ENCODE measurements at places on chromosomes 3 and 15.

GRCh38 chr3:126124148-126124868 lies 40.4 kb upstream of the SLC41A3 start:
- no peak for ATAC-seq

- ATAC-seq, result no peak
These were observed 69.7 kb downstream of the PCOLCE2 start for GRCh38 chr3:142819179-142819578.

DNA sequence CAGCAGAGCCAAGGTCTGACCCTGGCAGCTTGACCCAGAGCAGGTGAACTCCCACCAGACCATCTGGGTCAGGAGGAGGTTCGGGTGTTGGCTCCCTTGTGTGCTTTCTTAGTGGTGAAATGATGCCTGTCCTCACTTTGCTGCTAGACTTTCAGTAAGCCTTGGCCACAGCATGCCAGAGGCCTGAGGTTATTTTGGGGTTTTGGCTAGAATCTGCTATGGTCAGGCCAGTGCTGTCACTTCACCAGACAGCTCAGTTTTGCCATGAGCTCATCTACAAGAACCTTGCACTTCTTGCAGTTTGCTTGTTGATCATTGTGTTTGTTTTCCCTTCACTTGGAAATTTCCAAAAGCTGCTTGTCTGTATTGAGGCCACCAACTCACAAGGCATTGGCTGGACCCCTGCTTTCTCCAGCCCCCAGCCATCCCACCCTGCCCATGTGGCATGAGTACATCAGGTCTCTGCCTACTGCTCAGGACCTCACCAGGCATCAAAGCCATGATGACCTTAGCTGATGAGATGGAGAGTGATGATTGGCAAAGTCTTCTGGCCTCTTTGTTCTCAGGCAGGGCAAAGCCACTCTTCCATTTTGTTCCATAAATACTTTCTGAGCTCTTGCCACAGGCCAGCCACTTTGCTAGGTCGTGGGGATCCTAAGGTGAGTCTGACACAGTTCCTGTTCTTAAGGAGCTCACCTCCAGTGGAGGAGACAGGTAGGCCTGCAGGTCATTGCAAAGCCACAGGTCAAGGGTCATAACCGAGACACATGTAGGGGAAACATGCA lies 122.6 kb downstream of the ARNT2 start:
- ATAC-seq, result no peak

DNA sequence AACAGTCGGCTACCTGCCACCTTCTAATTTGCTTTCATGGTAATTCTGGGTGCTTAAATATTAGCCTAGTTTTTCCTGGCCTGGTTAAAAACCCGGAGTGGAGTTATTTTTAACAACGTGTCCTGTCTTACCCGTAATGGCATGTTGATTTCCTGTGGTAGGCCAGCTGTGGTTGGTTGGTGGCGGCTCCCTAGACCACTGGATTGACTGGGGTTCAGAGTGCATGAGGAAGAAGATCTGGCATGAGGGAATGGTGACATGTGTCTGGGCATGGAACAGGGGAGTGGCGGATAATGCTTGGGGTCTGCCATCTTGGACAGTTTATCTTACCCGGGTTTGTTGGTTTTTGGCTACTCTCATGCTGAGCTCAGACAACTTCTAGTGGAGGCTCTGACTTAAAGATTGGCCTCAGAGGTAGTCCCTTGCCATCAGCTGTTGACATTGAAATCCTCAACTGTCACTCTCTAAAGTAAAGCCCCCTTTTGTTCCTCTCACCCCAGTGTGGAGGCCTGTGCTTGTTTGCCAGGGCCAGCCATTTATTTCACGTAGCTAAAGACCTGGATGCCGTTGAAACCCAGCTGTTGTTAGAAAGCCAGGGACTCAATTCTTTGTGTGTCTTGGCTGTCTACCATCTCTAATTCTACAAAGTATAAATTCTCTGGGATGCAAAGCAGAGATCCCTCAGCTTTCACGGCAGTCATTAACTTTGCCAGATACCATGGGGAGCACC lies 81.6 kb downstream of the DNASE1L3 start:
- no peak for ATAC-seq

GRCh38 chr3:43485931-43486330 lies 135.9 kb downstream of the ANO10 start:
- no peak for ATAC-seq

- ATAC-seq, result no peak
These were observed 3.3 kb downstream of the WDR49 start for GRCh38 chr3:167650459-167650858.

DNA sequence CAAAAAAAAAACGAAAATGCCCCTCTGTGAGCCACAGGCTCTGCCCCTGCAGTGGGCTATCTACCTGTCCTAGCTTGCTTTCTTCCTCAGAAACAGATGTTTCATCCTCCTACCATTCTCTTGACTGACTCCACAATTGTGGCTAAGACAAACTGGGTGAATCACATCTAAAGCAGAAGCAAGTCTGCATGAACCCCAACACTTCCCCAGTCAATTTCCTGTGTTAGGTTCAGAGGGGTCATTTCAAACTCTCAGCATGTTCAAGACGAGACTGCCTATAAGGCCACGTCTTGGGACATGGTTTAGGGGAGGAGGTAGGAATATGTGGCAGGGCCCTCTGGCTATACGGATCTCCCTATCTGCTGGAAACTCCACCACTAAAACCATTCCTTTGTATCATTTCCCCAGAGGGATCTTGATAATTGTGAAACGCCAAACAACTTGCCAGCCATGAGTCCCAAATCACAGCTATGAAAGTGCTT lies 28.6 kb upstream of the ANKDD1A start:
- ATAC-seq, result peak; percentile 31

DNA sequence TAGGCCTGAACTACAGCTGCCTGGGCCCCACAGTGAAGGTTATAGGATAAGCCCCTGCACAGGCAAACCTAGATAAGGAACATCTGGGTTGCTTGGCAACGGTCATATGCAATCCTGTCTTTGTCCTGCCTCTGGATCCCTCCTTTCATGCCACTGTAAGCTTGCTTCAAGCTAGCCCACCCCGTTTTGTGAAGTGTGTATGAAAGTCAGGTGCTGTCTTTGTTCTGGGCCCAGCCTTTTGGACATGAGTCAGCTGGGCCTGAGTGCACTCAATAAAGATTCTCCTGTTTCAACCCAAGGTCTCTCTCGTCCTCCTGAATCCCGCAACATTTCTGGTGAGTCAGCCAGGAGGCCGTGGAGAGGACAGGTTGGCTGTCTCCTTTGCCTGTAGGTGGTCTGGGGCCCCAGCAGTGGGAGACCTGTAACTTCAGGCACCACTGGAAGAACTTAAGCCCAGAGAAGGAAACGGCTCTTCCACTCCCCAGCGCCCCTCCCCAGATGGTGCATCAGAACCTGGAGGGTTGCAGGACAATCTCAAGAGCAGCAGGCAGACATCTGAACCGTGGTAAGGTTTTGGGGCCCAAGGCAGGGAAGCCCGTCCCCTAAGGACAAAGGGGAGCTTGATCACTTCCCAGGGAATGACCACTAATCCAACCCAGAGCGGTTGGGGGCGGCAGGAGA lies 8.3 kb upstream of the SLC9C1 start:
- no peak for ATAC-seq

- ATAC-seq, result no peak
These were observed 92.9 kb downstream of the APBA2 start for GRCh38 chr15:28978661-28979060.

DNA sequence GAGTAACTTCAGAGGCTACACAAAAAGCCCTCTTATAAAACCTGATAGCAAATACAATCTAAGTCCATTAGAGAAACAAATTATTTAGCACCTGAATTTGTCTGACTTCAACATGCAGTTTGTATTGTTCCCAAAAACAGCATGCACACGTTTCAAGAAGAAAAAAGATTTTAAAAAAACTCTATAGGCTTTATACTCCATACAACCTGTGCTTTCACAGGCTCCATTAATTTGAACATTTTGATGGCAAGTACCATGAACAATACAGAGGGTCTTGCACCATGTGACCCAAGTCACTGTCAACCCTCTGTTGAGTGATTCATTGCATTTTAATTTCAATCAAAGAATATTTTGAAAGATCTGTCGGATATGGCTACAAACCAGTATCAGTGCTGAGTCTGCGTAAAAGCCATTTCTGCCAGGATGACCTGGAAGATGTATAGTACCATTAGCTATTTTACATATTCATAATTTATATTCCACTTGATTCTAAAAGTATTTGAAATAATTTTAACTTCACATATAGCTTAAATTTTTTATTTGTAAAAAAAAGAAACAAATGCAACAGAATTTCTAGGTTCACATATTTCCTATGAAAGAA lies 13.2 kb downstream of the ANXA2 start:
- no peak for ATAC-seq

DNA sequence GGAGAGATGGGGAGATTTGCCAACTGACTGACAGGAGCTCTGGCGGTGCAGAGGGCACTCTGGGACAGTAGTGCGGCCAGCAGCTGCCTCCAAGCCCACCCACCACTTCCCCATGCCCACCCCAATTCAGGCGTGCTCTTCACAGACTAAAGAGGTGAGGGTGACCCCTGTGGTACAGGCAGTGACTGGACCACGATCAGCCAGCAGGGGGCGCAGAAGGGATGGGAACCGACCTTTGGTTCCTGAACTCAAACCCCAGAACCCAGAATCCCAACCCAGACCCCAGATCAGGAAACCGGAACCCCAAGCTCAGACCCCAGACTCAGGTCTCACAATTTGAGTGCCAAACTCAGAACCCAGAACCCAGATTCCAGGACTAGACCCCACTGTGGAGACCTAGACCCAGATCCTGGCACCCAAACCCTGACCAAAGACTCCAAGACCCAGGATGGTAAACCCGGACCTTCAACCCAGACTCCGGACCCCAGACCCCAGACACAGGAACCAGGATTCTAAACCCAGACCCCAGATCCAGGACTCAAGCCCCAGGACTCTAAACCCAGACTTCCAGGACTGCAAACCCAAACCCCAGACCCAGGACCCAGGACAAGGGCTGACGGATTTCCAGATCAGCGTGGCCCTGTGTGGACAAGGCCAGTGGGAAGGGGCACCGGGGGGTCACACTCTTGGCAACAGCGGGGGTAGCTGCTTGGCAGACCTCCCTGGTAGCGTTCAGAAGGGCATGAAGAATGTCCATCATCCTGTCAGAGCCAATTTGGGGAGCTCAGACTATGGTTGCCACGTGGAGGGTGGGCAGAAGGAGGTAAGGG lies 3.7 kb upstream of the MYL3 start:
- ATAC-seq, result peak; percentile 49

DNA sequence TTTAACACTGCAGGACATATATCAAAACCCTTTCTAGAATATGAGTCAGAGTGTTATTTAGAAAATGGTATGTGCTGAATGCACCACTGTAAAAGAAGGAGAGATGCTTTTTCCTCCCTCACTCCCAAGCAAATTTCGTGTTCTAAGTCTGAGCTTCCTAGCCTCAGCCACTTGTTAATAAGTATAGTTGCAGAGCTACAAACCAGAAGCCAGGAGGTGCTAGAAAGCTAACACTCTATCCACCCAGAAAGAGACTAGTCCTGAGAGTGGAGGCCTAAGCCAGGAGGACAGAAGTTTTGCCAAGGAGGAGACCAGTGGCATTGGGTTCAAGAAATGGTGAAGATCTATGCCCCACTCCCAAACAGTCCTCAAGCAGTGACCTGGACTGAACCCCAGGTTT lies 40.5 kb upstream of the GYG1 start:
- no peak for ATAC-seq

GRCh38 chr15:101017093-101017754 lies 98.1 kb downstream of the LRRK1 start:
- no peak for ATAC-seq

- ATAC-seq, result no peak
These were observed 300.5 kb upstream of the ARL6 start for GRCh38 chr3:97464035-97464434.

- ATAC-seq, result no peak
These were observed 9.4 kb downstream of the SLC6A20 start for GRCh38 chr3:45786801-45787495.

DNA sequence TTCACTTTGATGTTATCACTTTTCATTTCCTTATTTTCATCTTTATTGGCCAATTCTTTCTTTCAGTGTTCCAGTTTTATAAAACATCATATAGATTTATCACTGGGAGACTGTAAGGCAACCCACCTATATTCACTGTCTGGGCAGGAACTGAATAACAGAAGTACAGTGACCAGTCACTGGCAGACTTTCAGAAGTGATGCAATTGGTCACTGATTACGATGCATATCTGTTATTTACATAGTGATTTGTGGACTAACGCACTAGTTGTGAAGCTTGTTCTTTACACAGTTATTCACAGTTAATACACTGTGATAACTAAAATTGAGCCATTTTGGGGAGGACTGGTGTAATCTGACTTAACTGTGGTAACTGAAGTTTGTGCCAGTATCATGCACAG lies 190.2 kb upstream of the DPH6 start:
- no peak for ATAC-seq

DNA sequence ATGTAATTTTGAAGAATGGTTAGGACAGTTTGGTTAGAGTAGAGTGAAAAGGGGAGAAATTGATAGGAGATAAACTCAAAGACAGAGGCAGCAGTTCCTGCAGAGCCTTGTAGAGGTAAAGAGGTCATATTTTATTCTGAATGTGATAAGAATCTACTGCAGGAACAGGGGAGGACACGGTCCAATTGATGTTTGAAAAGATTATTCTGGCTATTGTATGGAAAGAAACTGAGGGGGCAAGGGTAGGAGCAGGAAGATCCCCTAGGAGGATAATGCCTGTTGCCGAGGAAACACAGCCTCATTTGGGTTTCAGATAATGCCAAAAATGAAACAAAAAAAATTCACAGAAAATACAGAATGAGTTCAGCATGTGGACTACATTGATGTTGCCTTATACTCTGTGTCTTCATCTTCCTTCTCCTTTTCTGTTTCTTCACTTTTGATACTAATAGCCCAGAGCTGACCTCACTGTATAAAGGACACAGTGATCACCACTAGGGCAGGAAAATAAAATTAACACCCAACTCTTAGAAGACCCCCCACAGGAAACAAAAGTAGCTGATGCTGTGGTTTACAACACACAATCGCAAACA lies 454.6 kb upstream of the UBE2E2 start:
- ATAC-seq, result no peak

- peak; percentile 64 for ATAC-seq
These were observed 79.8 kb upstream of the NR2E3 start for GRCh38 chr15:71730277-71731144.

DNA sequence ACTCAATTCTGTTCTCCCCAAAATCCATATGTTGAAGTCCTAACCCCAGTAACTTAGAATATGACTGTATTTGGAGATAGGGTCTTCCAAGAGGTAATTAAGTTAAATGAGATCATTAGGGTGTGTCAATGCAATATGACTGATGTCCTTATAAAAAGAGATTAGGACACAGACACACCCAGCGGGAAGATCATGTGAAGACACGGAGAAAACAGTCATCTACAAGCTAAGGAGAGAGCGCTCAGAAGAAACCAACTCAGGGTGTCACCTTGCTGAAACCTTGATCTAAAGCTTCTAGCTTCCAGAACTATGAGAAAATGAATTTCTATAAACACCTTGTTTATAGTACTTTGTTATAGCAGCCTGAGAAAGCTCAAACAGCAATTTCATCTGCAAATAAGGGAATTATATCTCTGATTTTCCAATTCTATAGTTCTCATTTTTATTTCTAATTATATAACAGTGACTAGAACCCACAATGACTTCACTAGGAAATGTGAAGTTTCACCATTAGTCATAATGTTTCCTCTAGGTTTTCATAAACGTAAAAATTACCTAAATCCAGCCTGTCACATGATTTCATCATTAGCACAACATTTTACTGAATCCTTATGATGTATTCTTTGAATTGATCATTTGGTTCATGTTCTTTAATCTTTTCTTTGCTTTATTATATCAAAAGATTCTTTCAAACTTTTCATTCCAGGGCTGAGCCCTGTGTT lies 459.1 kb upstream of the MDFIC2 start:
- ATAC-seq, result peak; percentile 87
